ENCODE measurements at places on chromosomes 16 and 17. TPM values are rescaled to one million over a fixed set of nuclear protein-coding genes. Genes with fewer than 3 reads are reported as not detected.

- no peak for DNase-seq
Measured at GRCh38 chr17:57138030-57138911, 53.2 kb downstream of the AKAP1 start.

The DCUN1D3 gene
- total RNA-seq = 7.2 TPM

GRCh38 chr17:73614256-73614655, 30.0 kb downstream of the SDK2 start:
- no peak for DNase-seq

DNA sequence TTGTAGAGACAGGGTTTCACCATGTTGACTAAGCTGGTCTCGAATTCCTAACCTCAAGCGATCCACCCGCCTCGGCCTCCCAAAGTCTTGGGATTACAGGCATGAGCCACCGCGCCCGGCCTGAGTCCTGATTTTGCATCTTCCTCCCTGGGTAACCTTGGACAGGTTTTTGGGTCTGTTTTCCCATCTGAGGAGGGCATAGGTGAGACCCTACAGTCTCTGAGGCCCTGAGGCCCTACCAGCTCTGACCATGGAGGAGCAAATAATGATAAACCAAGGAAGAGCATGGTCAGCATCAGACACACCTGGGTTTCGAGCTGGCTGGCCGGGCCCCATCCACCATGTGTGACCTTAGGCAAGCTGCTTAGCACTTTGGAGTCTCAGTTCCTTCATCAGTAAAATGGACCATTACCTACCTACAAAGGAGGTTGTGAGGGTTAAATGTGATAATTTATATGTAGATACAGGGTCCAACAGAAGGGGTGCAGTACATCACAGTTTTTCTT, 1.2 kb upstream of the NCBP3 start:
- no peak for DNase-seq

The SPATA20 gene
- total RNA-seq = 111 TPM

GRCh38 chr16:66337463-66338188, 28.9 kb upstream of the CDH5 start:
- DNase-seq = no peak

- DNase-seq = no peak
Measured at GRCh38 chr17:40014375-40014980, 762 bp upstream of the CSF3 start.

- no peak for DNase-seq
Measured at GRCh38 chr16:79380995-79381602, 219.4 kb downstream of the MAF start.

DNA sequence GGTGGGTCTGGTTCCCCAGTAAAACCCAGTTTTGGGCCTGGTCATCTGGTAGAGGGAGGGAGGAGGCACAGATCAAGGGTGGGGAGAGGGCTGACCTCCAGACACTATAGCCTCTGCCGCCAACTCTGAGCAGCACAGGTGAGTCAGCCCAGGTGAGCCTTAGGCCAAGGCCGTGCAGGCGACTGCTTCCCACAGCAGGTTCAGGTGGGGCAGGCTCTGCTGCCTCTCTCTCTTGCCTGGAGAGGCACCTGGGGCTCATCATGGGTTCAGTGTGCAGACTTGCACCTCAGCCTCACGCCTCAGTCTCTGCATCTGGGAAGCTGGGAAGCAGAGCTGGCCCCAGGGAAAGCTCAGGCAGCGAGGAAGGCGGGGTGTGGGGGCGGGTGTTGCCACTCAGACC, 37.8 kb upstream of the IL34 start:
- DNase-seq = no peak

DNA sequence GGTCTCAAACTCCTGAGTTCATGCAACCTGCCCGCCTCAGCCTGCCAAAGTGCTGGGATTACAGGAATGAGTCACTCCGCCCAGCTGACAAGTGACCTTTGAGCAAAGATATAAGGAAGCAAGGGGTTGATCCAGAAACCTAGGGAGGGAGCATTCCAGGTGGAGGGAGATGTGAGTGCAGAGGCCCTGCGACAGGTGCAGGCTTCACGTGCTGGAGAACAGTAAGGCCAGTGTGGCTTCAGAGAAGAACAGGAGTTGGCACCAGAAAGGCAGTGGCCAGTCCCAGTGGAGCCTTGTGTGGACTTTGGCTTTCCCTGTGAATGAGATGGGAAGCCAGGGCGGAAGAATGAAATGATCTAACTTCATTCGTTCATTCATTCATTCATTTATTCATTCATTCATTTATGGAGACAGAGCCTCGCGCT, 73.6 kb upstream of the HAS3 start:
- DNase-seq = no peak

GRCh38 chr16:73605309-73605708, 557.4 kb upstream of the ZFHX3 start:
- DNase-seq = no peak

DNA sequence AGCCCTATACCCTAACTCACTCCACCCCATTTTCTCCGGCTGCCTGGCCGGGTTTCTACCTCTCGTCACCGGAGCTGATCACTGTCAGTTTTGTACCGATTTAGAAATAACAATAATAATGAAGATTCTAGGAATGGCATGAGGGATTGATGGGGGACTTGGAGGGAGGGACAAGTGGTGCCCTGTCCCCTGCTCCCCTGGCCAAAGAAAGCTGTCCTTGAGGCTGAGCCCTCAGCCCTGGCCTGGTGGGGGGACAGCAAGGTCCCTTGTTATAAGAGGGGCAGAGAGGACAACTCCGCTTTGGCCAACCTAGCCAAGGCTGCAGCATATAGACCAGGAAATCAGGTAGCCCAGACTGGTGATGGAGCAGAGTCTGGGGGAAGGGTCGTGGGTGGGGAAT, 10.5 kb downstream of the GAS2L2 start:
- no peak for DNase-seq

DNA sequence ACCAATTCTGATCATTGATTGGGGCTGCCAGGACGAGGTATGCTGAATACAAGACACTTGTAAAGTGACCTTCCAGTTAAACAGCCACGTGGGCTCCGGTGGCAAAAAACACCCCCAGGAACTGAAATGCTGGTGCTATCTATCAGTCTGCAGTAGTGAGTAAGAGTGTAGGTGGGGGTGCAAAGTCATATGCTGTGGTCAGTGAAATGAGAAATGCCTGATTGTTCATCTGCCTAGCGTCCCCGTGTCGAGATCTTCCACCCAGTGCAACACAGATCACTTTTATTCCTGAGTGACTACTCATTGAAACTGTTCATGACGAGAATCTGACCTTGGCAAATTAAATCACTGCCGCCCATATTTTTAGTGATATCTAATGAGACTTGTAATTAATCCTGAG, 806.5 kb upstream of the GOT2 start:
- no peak for DNase-seq

The WNK4 gene
- 0.30 TPM for total RNA-seq

DNA sequence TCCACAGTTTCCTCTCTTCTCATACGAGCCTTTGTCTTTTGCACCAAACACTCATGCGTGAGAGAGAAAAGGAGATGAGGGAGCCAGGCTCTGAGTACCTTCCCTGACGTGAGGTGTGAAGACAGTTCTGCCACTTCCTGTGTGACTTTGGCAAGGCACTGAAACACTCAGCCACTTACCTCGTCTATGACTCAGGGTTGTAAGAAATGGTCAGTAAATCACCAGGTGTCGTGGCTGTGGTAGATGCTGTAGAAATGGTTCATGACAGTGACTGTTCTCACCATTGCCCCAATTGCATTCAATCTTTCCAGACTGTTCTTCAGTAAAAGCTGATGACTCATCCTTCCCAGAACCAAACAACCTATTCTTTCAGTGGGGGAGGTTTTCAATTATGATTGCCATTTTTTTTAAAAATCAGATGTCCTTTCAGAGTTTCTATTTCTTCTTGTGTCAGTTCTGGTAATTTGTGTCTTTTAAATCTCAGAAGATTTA, 49.2 kb upstream of the CBFA2T3 start:
- no peak for DNase-seq

- no peak for DNase-seq
Measured at GRCh38 chr17:44760474-44761308, 1.9 kb downstream of the ADAM11 start.

The ERN2 gene
- 9.6 TPM for total RNA-seq

- DNase-seq = peak; percentile 93
Measured at GRCh38 chr17:17681744-17682292, 560 bp downstream of the RAI1 start.

- no peak for DNase-seq
Measured at GRCh38 chr16:30041841-30042240, 10.8 kb upstream of the TLCD3B start.

GRCh38 chr16:86335266-86336172, 174.8 kb upstream of the FOXF1 start:
- DNase-seq = no peak

The ARSG gene
- total RNA-seq = 3.6 TPM

DNA sequence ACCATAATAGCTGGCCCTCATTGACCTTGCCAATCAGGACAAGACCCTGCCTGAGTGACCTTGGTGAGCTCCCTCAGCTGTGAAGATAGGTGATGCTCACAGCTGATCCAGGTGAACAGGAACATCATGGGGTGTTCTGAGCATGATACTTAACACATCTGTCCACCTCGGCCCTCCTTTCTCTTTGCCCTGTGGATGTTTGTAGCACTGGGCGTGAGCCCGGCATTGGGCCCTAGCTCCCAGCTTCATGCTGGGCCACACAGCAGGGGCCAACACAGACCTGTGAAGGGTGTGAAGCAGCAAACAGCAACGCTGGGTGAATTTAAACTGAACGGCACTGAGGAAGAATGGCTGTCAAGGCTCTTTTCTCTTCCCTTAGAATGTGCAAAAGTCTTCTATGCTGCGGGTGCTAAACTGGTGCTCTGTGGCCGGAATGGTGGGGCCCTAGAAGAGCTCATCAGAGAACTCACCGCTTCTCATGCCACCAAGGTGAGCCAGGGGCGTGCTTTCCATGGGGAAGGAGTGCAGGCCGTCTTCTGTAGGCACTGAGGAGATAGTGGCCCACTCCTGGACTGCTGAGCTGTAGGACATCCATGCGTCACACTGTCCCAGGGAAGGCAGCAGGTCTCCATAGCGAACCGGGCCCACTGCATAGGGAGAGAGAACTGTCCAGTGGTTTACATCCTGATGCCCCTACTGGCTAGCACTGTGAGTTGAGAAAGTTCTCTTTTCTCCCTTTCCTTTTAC, 35.9 kb downstream of the TMEM11 start:
- no peak for DNase-seq

DNA sequence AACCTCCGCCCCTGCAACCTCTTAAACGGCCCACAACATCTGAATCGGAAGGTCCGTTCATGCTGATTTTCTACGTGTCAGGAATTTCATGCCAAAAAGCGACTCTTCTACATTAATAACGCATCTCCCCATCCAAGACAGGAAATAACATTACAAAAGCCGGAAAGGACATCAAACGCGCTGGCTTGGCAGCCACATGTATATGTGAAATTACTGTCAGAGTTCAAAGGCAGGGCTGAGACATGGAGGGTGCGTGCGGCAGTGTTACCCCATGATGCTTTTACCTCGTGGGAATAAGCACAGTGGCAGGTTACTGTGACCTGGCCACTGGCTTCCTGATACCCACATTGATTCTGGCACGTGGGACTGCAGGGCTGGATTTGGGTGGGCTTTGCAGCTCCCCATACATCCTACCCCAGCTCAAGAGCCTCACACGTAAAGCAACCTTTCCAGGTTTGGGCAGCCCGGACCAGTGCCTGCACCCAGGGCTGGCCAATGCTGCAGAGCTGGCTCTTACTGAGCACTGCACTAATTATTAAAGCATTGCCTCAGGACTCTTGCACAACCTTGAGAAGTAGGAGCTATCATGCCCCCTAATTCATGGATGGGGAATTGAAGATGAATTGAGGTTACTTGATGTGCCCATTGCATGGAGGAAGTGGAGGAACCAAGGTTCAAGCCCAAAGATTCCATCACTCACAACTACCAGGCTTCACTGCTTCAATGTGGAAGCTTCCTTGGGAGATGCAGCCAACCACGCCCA, 120.6 kb upstream of the FOXF1 start:
- no peak for DNase-seq

The TSEN54 gene
- 24.6 TPM for total RNA-seq

DNA sequence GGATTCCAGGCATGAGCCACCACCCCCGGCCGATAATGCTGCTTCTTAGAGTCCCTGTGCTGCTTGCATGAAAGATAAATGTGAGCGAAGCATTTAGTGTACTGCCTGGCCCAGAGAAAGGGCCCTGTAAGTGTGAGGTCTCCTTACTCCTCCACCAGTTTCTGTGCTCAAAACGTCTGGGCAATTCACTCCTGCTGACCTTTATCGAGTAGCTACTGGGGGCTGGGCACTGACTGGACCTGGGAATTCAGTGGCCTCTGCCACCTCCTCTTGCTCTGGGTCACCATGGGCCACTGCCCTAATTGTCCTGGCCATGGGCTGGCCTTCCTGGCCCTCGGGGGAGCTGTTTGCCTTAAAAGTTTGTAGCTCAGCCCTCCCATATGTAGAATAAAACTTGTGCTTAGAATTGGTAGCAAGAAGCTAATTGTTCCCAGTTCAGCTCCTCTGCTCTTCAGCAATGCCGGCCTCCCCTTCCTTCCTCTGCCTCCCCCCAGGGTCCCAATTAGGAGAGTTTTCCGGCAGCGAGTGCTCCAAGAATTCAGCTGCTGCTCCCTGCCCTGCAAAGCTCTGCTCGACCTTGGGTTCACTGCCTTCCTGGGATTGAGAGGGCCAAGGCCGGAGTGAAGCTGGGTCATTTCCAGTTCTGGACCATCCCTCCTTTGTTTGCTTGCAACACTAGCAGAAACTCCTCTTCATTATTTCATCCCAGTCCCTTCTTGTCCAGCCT, 98.9 kb upstream of the CDC42EP4 start:
- no peak for DNase-seq

GRCh38 chr16:50002190-50002589, 22.8 kb upstream of the CNEP1R1 start:
- no peak for DNase-seq

GRCh38 chr17:50831471-50831928, 3.9 kb upstream of the WFIKKN2 start:
- no peak for DNase-seq

DNA sequence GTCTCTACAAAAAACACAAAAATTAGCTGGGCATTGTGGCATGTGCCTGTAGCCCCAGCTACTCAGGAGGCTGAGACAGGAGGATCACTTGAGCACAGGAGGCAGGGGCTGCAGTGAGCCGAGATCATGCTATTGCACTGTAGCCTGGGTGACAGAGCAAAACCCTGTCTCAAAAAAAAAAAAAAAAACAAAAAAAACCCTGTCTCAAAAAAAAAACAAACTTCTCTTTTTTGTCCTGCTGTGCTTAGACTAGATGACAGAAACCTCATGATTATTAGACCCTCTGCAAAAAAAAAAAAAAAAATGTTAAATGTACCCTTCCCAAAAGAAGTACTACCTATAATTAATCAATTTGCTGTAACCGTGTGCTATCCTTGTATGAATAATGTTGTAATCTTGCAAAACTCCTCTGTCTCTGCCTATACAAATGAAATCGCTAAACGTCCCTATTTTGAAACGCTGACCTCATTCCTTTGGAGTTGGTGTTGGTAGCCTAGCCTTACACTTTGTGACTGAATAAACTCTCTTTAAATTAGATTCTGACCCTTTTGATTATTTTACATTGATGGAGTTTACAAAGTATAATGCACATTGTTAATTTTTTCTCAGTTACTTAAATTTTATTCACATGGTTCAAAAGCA, 13.6 kb upstream of the DHRS7B start:
- DNase-seq = no peak

The MED9 gene
- 14.7 TPM for total RNA-seq

The CCL11 gene
- not detected for total RNA-seq

GRCh38 chr17:78517421-78517820, 59.8 kb downstream of the DNAH17 start:
- DNase-seq = no peak

The CTRB1 gene
- not detected for total RNA-seq

The ADAD2 gene
- total RNA-seq = not detected

Data from upper lobe of left lung (tissue), 6 donors.